ENCODE measurements at places on chromosomes 2 and 18. TPM values are rescaled to one million over a fixed set of nuclear protein-coding genes. Genes with fewer than 3 reads are reported as not detected.

RAB6C gene
- total RNA-seq = 1.9 TPM

CAPN14 gene
- total RNA-seq = 0.96 TPM

RAX gene
- total RNA-seq = 3.4 TPM

LRRTM1 gene
- 1.4 TPM for total RNA-seq

THUMPD2 gene
- total RNA-seq = 13.7 TPM

DARS1 gene
- 113 TPM for total RNA-seq

Measured in umbilical cord (tissue), 2 donors.